ENCODE measurements at places on chromosomes 4 and X.

- no peak for DNase-seq
These were observed 117.7 kb downstream of the STOX2 start for GRCh38 chr4:184022679-184023383.

GRCh38 chrX:4588056-4588455 is 874.6 kb upstream of the PRKX start:
- DNase-seq: no peak

DNA sequence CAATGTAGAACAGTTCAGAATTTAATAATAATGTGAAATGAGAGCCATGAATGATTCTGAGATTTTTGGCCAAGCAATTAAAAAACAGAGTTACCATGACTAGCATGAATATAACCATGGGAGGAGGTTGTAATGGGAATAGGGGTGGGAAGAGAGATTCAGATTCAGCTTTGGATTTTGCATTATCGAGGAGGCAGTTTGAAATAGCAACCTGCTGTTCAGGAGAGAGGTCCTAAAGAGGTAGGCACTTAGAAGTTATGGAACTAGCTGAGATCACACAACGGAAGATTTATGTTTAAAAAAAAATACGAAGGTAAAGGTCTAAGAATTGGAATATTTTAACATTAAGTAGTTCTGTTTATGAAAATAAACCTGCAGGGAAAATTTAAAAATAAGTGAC is 124.4 kb upstream of the TECRL start:
- no peak for DNase-seq

GRCh38 chrX:23932046-23932445 is 24.2 kb downstream of the CXorf58 start:
- DNase-seq: no peak

DNA sequence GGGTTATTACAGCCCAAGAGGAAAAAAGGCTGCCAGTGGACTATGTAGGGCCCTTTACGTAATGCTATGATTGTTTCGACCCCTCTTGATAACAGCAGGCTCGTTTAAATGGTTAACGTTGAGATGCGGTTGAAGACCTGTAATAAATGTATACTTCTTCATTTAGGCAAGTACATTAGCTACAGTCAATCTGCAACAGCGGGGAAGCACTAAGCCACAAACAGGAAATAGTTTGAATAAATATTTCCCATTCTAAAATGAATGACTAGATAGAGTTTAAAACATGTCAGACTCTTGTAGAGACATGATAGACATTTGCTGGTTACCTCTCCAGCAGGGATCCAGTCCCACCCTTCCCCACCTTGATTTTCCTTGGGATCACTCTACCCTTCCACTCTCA is 38.1 kb upstream of the STIM2 start:
- no peak for DNase-seq

DNA sequence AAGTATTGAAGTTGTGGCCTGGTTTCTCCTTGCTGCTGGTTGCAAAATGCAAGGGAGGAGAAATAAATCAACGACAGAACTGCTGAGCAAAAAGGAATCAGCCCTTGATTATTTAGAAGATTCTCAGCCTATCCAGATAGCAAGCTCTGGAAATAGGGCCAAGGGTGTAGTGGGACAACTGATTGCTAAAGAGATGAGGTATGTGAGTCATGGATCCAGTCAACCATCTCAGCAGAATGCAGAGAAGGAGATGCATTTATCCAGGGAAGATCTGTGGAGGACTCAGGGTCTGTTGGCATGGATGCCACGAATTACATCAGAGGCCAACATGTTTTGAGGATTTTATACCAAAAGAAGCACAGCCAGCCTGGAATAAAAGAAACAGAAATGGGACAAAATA is 36.7 kb downstream of the FOXR2 start:
- no peak for DNase-seq

DNA sequence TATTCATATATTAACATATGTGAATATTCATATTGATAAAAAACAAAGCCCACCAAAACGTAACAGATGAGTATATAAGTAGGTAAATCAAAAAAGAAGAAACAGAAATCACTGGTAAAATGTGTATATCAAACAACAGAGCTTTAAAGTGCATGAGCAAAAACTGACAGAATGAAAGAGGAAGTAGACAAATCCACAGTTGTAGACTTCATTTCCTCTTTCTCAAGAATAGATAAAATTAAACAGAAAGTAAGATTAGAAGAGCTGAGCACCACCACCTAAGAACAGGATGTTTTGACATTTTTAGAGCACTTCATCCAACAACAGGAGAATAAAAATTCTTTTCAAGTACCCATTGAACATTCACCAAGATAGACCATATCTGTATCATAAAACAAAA is 64.6 kb downstream of the CNKSR2 start:
- DNase-seq: no peak

- DNase-seq: no peak
These were observed 277.9 kb downstream of the ADGRA3 start for GRCh38 chr4:22237846-22238494.

- DNase-seq: no peak
These were observed 76.3 kb upstream of the PACRGL start for GRCh38 chr4:20623939-20624338.

DNA sequence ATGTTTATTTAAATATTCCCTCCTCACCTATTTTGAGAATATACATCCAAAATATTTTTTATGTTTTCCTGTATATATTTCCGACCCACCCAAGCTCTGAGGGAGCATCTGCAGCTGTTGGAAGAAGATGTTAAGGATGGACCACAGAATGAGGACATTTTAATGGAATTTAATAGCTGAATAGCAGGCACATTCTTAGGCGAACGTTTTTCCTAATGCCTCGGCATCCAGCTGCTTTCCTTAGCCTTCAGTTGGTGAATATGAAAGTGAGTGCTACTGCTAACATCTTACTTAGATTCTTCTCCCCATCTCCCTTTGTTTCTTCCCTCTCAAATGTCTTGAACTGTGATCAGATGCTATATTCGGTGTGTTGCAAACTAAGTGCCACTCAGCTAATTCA is 158.0 kb upstream of the CTSO start:
- no peak for DNase-seq

DNA sequence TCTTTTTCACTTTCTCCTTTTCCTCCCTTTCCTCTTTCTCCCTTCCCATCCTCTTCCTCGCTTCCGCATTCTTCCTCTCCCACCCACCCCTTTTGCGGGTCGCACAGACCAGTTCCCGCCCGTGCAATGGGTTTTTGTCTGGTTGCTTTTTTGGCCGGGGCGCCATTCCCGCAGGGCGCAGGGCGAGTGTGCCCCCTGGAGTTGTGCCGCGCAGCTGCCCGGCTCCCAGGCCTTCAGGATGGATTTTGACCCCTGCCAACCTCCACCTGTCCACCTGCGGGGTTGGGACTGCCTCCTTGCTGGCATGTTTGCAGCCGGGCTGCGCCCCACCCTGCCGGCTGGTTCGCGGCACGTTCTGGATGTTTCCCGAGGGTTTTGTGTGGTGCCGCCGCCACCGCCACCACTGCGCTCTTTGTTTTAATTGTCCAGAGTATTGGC is 578 bp upstream of the SEL1L3 start:
- peak; percentile 44 for DNase-seq

DNA sequence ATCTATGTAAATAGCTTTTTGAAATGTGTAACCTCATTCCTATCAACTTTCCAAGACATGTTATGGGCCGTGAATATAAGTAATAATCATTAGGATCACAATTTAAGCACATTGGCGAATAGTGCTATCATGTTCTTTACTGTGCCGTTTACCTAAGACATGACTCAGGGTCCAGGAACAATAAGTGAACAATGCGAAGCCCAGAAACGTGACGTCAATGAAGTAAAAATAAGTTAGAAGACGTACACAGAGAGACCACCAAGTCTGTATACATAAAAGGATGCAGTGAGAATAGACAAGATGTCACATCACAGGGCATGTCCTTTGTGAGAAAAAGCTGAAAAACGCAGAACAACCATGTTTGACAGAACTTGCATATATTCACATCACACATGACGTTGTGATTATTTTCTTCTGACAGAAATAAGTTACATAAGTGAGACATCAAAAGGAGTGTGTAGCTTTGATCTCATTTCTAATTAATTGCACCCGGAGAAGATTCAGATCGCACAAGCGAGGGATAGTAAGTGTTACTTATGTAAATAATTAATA is 49.4 kb upstream of the FAT1 start:
- DNase-seq: no peak

GRCh38 chr4:16739997-16740624 is 158.3 kb downstream of the LDB2 start:
- DNase-seq: no peak

All from stimulated activated CD8-positive, alpha-beta memory T cell treated with anti-CD3 and anti-CD28 coated beads, Interleukin-4, amount 100 ng/mL, for 48 hours (primary cell).